Activated CD4-positive, alpha-beta T cell treated with anti-CD3 and anti-CD28 coated beads, Interleukin-2, amount 50 U/mL, for 1 hour (primary cell): ENCODE measurements at places on chromosomes 4 and X.

DNA sequence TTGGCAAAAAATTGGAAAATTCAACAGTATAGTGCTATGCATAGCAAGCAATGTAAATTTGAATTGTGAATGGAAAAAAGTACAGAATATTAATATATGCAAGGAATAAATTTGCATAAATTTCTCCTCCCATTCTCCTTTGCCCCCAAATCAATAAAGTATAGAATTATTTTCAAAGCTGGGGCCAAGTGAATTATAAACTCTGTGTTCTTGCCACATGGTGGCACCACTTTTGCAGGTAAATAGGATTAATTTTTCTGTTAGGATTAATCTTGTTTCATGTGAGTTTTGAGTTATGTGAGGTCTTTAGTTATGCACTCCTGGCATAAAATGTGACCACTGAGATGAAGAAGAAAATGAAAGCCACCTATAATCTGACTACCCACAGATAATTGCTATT, 19.9 kb downstream of the COPS4 start:
- DNase-seq: no peak

DNA sequence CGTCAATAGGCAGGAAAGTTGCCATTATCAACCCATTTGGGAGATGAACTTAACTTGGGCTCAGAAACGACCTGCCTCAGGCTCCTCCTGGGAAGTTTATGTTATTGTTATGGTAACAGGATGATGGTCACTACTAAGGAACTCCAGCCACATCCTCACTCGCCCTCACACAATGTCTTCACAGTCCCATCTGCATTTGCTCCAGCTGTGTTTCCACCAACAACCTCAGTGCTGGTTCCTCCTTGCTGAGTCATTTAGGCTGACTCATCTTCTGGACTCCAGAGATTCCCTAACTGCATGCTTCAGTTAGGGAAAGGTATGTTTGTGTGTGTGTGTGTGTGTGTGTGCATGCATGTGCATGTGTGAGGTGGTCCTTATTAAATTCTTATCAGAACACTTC, 293.4 kb upstream of the BOD1L1 start:
- no peak for DNase-seq

DNA sequence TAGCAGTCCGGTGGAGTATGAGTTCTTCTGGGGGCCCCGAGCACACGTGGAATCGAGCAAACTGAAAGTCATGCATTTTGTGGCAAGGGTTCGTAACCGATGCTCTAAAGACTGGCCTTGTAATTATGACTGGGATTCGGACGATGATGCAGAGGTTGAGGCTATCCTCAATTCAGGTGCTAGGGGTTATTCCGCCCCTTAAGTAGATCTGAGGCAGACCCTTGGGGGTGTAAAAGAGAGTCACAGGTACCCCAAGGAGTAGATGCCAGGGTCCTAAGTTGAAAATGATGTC, 852 bp downstream of the MAGEH1 start:
- DNase-seq: no peak

GRCh38 chr4:89196745-89197144, 85.4 kb downstream of the TIGD2 start:
- DNase-seq: no peak

GRCh38 chrX:21295246-21295820, 78.9 kb upstream of the CNKSR2 start:
- DNase-seq: no peak

GRCh38 chr4:120290553-120290952, 223.9 kb upstream of the MAD2L1 start:
- DNase-seq: no peak

DNA sequence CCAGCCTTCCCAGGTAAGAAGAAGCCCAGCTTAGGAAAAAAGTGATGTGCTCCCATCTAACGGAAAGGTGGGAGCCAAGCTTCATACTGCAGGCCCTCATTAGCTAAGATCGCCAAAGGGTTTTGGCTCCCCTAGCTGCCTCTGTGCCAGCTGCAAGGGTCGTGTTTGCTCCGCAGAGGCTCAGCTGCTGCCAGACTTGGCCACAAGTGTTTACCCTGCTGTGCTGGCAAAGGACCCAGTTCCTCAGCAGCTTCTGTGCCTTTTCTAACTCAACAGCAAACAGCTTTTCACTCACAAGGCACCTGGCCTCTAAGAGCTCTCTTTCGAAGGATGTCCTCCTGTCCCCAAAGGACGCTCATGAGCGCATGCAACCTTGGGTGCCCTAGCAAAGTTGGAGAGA, 12.2 kb upstream of the VMA21 start:
- DNase-seq: no peak

GRCh38 chr4:159455675-159456237, 352.9 kb downstream of the RAPGEF2 start:
- DNase-seq: no peak

DNA sequence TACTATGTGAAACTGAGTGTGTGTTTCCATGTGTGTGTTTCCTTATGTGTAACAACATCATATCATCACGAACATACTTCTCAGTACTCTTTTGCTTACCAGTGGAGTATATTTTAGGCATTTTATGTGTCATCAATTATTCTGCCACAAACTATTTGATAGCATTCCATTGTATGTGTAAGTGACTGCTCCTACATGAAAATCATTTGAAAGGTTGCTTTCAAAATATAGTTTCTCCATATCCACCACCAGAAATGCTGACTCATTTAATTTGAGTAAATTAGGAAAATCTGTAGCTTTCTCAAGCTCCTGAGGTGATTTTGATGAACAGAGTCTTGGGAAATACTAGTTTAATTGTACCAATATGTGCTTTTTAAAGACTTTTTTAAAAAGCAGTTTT, 376.2 kb downstream of the PCDH18 start:
- DNase-seq: no peak

DNA sequence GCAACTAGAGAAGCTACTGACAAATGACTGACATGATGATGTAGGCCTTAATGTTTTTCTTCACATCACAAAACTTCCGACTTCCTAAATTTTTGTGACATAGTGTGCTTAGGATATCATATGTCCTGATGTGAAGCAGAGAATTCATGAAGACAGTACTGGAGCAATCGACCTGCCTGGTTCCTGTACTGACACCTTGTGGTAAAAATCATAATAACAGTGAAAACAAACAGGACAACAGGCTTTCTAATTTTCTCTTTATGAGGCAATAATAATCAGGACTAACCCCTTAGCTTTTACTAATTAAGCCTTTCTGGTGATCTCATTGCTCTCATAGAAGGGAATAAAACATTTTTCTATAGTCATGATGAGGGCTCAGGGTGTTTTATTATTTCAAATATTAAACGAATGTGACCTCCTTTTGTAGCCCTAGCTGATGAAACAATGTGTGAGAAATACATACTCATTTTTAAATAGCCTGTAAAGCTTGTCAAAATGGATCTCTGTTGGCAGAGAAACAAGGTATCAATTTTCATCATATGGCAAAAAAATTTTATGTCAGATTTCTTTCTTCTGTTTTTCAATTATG, 158.4 kb downstream of the TENT5D start:
- DNase-seq: no peak

- no peak for DNase-seq
Measured at GRCh38 chrX:120791013-120791643, 84.5 kb downstream of the CT47B1 start.

- no peak for DNase-seq
Measured at GRCh38 chr4:2830632-2831610, 12.7 kb upstream of the ADD1 start.

DNA sequence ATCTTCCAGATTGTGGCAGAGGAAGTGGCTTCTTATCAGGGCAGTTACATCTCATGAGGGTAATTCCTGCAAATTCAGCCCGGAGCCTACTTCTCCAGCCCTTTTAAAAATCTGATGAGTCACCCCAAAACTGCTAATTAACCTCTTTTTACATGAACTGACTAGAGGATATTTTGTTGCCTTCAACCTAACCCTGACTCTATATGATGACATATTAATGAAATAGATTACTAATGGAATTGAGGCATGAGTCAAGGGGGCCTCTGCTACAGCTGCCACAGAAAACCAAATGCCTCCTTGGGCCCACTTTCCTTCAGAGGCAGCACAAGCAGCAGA, 72.5 kb downstream of the QRFPR start:
- no peak for DNase-seq
